Astrocyte of the hippocampus (primary cell): ENCODE measurements at places on chromosomes 6 and 20.

GRCh38 chr20:34369265-34369664 lies 6.2 kb downstream of the ITCH start:
- DNase-seq, result no peak

DNA sequence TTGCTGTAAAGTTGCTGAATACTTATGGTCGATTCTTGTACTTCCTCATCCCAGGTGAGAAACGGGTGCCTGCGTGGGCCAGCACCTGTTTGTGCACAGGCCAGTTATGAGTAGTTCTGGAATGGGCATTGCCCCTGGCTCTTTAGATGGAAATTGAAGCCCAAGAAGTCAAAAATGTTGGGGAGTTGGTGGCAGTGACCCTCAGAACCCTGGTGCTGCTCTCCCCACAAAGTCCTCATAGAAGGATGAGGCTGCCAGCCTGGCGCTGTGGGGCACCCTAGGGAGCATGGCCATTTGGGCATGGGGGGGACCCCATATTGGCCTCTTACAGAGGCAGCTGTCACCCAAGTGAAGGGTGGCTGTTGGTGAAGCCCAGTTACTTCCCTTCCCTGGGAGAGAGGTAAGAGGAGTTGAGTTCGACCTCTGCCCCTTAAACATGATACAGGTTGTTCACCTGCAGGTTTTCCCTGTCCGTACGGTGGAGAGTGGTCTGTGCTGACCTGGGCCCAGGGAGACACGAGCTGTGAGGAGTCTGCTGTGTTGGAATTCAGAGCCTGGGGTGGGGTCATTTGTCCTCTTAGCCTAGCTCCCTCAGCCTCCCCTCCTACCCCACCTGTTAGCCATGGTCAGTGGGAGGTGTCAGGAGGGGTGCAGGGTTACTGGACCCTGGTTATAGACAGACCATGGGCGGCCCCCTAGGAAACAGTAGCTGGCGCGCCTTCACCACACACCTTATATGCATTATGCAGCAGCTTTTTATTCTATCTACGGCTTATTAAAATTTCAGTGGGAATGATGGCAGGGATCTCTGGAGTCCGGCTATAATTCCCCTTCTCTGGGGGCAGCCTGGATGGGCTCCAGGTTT lies 4.9 kb downstream of the HMGA1 start:
- no peak for DNase-seq

GRCh38 chr6:111499269-111499793 lies 16.3 kb upstream of the REV3L start:
- no peak for DNase-seq

DNA sequence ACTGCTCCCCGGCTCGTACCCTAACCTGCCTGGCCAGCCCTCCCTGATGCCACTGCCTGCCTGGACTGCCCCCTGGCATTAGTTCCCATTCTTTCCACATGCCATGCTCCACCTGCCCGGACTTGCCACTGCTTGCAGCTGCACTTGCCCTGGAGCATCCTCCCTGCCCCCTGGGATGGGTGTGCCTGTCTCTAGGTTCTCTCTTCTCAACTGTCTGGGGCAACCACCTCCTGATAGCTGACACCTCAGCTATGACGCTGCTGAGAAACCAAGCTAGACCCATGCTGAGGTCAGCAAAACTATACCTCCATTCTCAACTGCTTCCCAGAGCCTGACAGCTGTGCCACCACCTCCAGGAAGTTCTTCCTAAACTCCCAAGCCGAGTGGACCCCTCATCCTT lies 72.1 kb downstream of the PERP start:
- DNase-seq, result no peak

GRCh38 chr6:28897369-28897745 lies 26.4 kb downstream of the TRIM27 start:
- no peak for DNase-seq

DNA sequence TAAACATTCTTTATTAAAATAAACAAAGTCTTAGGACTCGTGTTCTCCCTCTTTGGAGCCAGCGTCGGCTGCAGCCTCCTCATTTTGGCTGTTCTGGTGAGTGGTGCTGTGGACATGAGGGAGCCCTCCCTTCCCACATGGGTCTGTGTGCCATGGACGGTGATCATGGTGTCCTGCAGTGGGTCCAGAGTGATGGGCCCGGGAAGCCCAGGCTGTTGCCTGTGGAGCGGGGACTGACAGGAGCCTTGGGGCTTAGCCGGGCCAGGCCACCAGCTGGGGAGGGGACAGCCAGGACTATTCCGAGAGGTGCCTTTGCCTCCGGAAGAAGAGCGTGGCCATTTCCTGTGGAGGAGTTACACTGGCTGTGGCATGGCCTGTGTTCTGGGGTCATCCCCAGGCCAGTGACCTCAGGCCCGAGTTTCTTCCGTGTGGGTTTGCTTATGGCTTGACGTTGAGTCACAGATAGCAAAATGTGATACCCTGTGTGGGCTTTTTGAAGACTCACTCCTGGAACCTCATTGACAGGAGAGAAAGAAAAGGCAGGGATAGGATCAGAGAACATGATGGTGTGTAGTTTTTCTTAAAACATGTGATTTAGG lies 153.4 kb downstream of the DTNBP1 start:
- no peak for DNase-seq

DNA sequence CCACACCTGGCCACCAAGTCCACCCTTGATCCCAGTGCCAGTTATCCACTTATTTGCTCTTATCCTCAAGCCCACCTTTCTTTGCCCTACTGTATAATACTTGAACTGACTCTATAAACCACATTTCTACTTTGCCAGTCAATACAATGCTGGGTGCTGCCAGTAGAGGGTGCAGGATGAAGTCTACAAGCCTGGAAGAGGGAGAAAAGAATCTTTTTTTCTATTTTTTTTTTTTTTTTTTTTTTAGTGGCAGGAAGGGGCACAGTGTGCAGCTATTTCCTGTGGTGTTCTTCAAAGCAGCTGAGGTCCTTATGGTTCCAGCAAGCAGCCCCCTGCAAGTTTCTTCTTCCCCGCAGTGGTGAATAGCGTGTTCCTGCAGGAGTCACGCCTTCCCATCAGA lies 22.2 kb upstream of the GABRR1 start:
- DNase-seq, result no peak

DNA sequence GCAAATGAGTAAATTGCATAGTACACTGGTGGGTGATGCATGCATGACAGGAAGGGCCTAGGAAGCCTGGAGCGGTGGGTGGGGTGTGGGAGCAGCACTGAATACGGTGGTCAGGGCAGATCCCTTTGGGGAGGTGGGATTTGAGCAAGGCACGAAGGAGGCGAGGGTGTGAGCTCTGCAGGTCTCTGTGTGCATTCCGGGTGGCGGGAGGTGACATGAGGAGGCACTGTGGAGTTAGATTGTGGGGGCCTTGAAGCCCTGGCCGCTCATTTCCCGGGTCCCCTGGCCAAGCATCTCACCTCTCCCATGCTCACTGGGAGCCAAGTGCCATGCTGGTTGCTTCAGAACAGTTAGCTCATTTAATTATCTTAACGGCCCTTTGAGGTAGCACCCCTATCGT lies 6.2 kb upstream of the SPDEF start:
- DNase-seq, result no peak

DNA sequence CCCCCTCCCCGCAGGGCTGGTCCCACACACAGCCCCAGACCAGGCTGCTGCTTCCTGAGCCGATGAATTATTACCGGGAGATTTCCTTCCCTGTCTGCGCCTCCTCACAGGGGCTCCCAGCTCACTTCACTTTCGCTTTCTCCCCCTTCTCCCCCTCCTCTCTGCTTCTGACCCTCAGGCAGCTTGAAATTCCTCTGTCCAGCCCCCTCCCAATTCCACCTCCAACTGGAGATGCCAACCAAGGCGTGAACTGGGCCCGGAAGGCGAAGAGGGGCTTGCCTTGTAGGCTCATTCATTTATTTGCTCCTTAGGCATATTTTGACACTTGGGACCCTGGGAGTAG lies 1.7 kb upstream of the TCF15 start:
- no peak for DNase-seq

- DNase-seq, result no peak
These were observed 123.5 kb downstream of the TCP11 start for GRCh38 chr6:35017411-35018181.

- no peak for DNase-seq
These were observed 664.7 kb downstream of the RFPL4B start for GRCh38 chr6:113011801-113012200.

DNA sequence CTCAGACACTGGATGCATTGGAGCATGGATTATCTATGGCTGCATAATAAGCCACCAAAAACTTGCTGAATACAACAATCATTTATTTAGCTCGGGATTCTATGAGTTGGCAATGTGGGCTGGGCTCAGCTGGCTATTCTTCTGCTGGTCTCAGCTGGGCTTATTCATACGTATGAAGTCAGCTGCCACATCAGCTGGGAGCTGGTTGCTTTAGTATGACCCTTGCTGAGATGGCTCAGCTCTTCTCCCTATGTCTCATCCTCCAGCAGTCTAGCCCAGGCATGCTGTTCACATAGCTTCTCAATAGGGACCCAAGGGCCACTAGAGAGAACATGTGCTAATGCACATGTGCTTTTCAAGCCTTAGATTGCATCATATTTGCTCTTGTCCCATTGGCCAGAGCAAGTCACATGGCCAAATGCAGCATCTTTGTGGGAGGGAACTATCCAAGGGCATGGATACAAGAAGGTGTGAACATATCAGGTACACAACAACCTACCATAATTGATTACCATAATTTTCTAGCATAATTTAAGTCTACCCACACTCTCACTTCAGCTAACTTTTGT lies 444.6 kb downstream of the KIF16B start:
- DNase-seq, result no peak

DNA sequence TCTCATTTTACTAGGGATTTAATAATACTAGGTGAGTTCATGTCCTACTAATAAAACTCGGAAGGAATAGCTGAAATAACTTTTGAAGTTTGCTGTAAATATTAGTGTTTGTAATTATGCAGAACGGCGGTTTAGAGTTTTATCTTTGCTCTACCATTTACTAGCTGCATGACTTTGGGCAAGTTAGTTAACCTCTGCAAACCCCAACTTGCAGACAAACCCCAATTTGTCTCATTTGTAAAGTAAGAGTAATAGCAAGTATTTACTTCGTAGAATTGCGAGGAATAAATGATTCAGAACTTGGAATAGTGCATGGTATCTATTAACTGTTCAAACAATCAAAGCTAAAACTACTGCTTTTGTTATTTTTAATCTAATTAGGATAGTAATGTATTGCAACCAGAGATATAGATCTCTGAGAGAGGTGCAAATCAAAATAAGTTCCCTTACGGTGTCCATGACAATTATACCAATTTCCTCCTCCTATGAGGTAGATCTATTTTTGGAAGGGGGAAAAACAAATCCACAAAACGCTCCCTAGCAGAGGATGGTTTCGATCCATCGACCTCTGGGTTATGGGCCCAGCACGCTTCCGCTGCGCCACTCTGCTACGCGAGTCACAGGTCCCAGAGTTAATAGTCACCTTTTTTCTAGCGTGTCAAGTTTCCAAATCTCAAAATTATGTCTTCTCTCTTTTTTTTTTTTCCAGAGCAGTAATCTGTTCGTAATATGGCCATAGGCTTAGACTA lies 35.1 kb upstream of the BTN3A2 start:
- peak; percentile 61 for DNase-seq

- peak; percentile 58 for DNase-seq
These were observed 924.1 kb downstream of the EPHA7 start for GRCh38 chr6:92495242-92495641.

DNA sequence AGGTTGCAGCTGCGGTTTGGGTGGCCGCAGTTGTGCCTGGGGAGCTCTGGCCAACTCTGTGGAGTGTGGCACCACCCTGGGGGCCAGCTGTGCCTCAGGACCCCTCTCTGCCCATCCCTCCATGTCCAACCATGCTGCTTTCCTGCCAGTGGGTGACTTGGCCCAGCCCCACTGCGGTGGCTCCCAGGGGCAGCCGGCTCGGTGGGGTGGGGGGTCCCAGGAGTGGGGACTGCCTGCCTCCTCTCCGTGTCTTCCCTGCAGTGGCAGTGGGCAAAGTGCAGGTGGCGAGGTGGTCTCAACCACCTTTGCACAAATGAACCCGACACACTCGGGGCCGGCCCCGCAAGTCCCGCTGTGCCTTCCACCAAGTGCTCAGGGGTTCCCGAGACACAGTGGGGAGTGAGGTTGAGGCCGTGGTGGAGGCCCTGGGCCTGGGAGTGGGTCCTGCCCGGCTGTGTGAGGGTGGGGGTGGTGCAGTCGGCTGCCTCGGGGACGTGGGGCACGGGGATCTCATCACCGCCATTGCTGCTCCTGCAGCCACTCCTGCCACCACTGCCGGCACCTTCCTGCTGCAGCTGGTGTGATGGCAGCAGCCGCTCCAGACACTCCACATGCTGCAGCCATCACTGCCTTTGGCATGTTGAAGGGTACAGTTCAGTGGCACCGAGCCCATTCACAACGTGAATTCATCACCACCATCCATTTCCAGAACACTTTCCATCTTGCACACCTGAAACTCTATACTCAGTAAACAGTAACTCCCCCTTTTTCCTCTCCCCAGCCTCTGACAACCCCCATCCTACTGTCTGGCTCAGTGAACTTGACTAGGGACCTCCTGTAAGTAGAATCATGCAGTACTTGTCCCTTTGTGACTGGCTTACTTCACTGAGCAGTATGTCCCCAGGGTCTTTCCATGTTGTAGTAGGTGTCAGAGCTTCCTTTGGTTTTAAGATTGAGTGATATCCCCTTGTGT lies 10.7 kb upstream of the SLCO4A1 start:
- DNase-seq, result no peak

GRCh38 chr6:21947731-21948386 lies 349.0 kb downstream of the PRL start:
- DNase-seq, result peak; percentile 74

GRCh38 chr20:62956387-62957135 lies 4.1 kb downstream of the SLC17A9 start:
- DNase-seq, result no peak

GRCh38 chr20:6588296-6588695 lies 179.2 kb upstream of the BMP2 start:
- DNase-seq, result peak; percentile 46

DNA sequence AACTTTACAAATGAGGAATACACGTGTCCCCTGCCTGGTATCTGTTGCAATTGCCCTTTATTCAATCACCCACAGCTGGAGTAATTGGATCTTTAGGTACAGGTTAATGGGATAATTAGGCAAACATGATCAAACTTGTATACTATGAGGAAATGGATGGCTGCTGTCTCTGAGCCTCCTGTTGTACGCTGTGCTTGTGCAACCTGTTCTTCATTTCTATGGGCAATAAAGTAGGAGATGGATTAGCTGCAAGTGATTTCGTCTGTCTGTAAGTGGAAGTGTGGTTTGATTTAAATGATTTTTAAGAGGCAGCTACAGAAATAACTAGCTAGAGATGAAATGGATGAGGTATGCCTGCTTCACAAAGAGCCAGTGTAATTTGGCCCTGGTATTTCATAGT lies 474.1 kb downstream of the RNF144B start:
- no peak for DNase-seq

GRCh38 chr6:21404577-21404976 lies 189.0 kb upstream of the SOX4 start:
- DNase-seq, result no peak
